ENCODE measurements at places on chromosomes 2 and 18. TPM values are rescaled to one million over a fixed set of nuclear protein-coding genes. Genes with fewer than 3 reads are reported as not detected.

DNA sequence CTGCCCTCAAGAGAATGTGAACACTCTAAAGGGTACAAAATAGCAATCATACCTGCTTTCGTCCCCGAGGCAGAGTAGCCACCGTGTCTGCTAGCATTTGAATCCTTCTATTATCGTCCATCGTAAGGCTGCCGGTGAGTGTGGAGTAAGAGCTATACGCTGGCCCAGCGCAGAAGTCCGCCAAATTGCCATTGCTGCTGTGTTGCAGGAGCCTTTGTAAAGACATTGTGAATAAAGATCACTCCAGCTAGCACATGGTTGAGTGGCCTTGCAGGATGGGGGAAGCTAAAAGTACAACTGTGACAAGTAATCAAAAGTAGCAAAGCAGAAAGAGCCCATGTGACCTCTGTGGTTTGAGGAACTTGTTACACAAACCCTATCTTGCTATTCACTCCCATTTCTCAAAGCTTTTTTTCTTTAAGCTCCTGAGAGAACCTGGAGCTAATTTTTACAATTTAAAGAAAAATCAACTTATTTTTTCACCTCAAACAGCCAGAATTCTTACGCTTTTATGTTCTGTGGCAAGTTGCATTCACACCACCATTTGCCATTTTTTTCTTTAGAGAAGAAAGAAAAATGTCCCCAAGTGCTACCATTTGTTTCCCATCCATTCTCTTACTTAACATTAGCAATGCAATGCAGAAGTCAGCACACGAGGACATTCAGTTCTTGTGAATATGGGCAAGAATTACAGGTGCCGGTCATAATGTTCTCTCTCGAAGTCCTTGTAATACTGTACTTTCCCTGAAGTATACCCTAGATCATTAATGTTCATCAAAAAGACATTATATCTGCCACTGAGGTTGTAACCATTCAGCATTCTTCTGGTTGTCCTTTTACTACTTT, at the start of gene CYTIP:
Gene CYTIP (minus strand): TSS at position 295 of the 846 bp plus-strand sequence. CDS start 69 bp downstream, at position 226.
- DNase-seq = peak; percentile 86

- DNase-seq = no peak
These were observed 18.7 kb upstream of the ACKR3 start for GRCh38 chr2:236550701-236551465.

Gene NT5DC4
- not detected for polyA plus RNA-seq

Gene POTEC
- not detected for polyA plus RNA-seq

Gene CTLA4
- not detected for polyA plus RNA-seq

Measured in CD14-positive monocyte (primary cell).